ENCODE measurements at places on chromosomes 3 and 15.

- no peak for DNase-seq
These were observed 100.4 kb downstream of the LSM3 start for GRCh38 chr3:14278799-14279625.

DNA sequence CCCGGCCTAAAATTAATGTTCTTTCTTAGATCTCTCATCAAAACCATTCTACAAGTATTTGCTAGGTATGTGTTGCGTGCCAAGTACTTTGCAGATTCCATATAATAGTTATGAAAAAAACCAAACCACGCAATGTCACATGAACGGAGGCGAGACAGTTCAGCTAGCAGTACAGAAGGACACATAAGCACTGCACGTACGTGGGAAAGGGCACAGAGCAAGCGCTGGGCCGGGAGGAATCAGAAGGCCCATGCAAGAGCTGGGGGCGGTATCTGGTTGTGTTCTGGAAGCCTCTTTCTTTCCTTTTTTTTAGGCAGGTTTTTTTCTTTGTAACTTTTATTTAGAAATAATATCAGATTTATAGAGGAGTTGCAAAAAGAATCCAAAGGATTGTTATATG lies 11.3 kb downstream of the PDIA5 start:
- DNase-seq: no peak

DNA sequence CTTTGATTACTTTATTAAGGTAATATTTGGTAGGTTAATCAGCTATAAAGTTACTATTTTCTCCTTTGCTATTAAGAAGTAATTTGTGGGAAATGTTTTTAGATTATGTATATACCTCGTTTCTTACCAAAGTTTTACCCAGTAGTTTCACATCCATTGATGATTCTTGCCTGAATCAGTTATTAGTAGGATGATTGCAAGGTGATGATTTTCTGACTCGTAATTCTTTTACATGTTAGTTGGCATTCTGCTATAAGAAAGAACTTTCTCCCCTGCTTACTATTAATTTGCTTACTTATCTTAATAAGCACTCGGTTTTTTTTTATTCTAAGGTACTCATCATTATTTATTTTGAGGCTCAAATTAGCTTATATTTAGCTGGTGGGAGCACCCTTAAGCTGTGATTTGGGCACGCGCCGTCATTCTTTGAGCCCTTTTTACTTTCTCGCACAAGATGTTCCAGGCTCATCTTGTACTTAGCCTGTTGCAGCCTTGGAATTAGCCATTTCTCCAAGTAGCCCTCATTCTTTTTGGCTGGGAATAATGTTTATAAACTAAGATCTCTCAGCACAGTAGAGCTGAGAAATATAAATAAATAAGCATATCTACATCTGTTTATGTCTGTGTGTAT lies 15.3 kb downstream of the USP3 start:
- no peak for DNase-seq

- DNase-seq: no peak
These were observed 1046.0 kb upstream of the NR2F2 start for GRCh38 chr15:95284492-95284891.

- DNase-seq: no peak
These were observed 49.9 kb downstream of the BTD start for GRCh38 chr3:15651396-15651795.

DNA sequence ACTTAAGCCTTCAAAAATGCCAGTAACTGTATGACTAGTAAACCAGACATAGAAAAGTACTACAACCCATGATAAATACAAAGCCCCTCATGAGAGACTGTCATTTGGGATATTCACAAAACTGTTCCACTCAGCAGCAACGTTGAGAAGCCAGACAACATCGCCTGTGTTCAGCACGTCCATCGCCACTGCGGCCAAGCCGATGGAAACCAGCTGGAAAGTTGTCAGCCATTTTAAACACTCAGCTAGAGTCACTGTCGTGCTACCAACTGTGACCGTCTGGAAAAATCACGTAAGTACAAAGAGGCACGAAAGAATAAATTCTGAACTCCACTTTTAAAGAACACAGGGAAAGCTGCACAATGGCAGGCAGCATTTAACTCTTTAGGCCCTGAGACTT lies 340.7 kb upstream of the WNT5A start:
- no peak for DNase-seq

GRCh38 chr3:123198372-123198771 lies 3.4 kb upstream of the SEC22A start:
- DNase-seq: no peak
